ENCODE measurements at places on chromosomes 4 and X.

DNA sequence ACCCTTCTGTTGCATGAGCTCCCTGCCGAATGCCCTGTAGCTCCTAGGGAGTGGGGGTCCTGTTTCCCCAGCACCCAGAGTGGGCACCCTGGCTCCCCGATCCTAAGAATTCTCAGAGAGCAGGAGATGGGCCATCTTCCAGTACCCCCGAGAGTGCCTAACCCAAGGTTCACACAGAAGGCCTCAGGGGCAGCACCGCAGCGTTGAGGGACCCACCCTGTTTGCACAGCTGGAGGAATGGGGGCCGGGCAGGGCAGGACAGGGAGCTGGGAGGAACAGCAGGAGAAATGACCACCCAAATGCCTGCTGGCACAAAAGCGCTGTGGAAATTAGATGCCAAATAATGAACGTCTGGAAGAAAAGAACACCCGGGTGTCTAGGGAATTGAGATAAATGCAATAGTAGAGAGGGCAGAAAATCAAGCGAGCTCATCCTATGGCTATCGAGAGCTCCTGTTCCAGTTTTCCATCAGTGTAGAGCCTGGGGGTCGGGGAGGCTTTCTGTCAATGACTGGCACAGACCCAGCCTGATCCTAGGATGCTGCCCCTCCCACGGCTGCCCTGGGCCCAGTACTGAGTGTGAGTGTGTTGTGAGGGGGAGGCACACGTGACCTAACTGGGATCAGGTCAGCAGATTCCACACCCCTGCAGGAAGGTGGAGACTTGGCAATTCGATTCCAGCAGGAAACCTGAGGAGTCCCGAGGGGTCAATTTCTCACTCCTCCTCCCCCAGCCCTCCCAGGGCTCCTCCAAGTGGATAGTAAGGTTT is 25.7 kb downstream of the SEPTIN6 start:
- no peak for DNase-seq

- DNase-seq: peak; percentile 25
Observed at GRCh38 chr4:128653527-128654444, 155.7 kb upstream of the JADE1 start.

DNA sequence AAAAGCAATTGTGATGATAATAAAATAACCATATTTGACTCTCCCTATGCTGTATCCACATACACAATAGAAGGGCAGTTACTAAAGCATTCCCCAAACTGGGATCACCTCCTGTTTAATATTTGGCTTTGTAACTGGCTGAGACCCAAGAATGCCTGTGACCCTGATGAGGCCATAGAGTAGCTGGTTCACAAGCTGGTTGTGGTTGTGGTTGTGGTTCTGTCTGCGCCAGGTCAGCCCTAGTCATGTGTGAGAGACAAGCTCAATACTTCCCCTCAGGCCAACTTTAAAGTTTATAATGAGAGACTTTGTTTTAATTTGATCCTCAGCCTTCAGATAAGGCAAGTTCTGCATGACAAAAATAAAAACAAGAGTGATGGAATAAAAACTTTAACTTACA is 209.9 kb downstream of the PARM1 start:
- DNase-seq: no peak

GRCh38 chr4:62457356-62457755 is 1257.2 kb downstream of the ADGRL3 start:
- DNase-seq: no peak

GRCh38 chr4:71855944-71856343 is 72.1 kb upstream of the GC start:
- DNase-seq: no peak

- DNase-seq: peak; percentile 42
Observed at GRCh38 chrX:110450050-110450449, 91.4 kb downstream of the RTL9 start.

DNA sequence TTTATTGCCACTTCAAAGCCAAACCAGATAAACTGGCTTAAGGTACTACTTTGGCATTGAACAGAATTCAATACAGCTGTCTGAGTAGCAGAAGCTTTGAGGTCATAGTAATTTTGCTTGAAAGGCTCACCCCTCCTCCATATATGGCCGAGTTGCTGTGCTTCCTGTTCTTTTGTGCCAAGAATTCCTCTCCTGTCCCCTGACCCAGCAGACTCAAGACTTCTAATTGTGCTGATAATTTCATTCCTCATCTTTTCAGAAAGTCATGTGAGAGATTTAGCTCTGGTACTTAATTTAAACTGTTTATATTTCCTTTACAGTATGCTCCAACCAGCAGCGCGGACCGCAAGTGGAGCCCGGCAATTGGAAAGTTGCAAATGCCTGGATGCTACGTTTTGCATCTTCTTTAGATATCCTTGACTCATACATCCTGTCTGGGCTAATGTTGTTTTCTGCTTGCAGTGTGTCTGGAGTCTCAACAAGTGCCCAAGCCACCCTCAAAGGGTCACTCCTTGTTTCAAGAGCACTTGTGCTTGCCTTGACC is 373.4 kb downstream of the PDGFC start:
- DNase-seq: no peak

DNA sequence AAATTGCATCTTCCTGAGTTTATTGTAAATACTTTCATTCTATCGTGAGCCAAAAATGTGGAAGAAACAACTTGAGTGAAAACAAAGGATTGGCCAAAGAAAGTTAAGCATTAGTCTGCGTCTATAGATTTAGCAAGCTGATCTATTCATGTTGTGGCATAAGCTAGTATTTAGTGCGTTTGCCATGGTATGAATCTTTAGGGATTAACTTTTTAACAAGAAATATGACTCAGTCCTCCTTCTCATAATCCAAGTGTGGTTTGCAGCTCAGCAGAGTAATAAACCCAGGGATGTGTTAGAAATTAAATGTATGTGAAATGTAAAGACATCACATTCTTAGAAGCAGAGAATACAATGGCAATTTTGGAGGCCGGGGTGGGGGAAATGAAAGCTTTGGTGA is 1110.9 kb downstream of the NLGN4X start:
- DNase-seq: no peak

- no peak for DNase-seq
Observed at GRCh38 chr4:48665555-48666186, 114.4 kb downstream of the FRYL start.

- DNase-seq: no peak
Observed at GRCh38 chr4:184234155-184234554, 16.5 kb upstream of the ENPP6 start.

DNA sequence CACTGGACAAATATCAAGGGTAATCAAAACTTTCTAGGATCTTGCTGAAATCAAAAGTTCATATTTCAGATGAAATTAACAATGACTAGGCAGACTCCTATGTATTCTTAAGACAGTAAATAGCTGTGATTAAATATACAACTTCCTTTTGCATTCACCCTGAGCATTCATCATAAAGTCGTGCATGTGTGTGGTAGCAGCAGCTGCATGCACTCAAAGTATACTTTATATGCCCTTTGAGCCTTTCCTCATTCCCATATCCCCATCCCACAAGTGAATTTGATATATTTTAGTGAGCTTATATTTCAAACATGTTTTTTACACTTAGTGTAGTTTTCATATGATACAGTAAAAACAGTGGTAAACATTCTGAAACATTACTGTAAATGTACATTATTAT is 959.0 kb downstream of the C4orf33 start:
- DNase-seq: no peak

DNA sequence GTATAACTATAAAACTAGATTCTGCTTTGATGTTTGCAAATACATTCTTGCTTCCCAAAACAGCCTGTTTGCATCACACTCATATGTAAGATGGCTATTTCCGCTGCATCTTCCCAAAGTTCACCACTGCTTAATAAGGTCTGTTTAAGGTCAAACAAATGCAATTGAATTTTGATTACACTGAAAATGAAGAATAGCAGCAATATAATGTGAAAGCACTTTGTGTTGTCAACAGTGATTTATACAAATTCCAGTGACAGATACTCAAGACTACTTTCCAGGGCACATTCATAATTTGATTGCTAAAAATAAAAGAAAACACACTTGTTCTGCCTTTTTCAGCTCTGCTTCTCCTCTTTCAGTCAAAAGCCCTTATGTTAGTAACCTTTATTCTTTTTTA is 8.1 kb upstream of the PGAM4 start:
- no peak for DNase-seq

GRCh38 chrX:148942754-148943153 is 442.3 kb downstream of the AFF2 start:
- DNase-seq: no peak

DNA sequence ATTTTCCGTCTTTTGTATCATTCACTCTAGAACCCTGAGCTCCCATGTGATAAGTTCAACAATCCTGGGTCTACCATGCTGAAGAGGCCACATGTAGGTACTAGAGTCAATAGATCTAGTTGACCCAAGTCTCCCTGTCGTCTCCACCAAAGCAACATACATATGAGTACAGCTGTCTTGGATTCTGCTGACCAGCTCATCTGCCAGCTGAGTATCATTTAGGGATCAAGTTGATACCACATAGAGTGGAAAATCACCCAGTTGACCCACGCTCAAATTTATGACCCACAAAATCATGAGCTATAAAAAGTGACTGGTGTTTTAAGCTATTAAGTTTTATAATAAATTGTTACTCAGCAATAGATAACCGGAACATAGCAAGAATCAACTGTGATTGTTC is 61.8 kb downstream of the DMD start:
- no peak for DNase-seq

- no peak for DNase-seq
Observed at GRCh38 chrX:96563646-96564045, 121.0 kb upstream of the DIAPH2 start.

DNA sequence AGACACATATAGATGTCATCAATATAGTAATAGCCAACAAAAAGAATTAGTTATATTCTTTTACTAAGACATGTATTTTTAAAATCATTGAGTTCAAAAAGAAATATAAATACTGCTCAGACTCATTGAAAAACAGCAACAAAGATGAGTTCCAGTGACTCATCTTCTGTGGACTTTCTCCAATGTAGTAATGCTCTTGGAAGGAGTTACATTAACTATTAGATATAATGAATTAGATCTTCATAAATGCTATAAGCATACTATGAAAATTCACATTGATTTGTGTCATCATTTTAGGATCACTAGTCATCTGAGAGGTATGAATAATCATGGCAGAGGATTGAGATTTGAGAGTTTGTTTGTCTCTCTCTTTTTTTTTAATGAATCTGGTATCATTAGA is 547.8 kb upstream of the PCDH7 start:
- no peak for DNase-seq

DNA sequence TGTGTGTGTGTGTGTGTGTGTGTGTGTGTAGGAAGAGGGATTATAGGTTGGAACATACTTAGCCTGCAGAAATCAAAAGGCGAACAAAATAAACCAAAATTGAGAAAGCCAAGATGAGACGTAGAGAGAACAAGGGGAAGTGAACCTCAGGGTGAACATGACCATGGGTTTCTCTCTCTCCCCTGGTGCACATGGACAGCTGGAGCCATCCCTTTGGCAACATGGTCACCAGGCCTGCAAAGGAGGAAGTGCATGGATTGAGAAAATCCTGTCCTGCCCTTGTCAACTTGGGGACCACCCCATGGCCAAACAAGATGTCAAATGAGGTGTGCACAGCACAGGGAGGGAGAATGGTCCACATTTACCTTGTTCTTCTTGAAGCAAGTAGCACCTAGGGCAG is 23.1 kb downstream of the LGI2 start:
- DNase-seq: no peak

GRCh38 chr4:2874861-2875260 is 31.2 kb downstream of the ADD1 start:
- no peak for DNase-seq

DNA sequence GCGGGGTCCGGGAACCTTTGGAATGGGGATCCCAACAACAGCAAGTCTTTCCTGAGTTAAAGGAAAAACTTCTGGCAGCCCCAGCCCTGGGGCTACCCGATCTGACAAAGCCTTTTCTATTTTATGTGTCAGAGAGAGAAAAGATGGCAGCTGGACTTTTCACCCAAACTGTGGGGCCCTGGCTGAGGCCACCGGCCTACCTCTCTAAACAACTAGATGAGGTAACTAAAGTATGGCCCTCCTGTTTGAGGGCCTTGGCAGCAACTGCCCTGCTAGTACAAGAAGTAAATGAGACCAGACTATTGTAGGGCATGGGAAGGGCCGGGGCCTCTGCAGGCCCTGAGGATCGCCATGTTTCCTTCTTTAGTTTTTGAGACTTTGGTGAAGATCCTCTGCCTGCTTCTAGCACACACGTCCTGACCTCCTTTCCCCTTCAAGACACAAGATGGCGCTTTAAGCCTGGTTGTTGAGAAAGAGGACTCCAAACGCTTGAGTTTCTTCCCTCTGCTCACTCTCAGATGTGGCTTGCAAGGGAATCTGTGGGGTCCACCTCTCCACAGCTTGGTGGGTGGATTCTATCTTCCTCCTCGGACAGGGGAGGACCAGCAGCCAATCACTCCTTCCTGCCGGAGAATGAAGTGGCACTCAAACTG is 18.5 kb upstream of the DRD5 start:
- DNase-seq: peak; percentile 33

DNA sequence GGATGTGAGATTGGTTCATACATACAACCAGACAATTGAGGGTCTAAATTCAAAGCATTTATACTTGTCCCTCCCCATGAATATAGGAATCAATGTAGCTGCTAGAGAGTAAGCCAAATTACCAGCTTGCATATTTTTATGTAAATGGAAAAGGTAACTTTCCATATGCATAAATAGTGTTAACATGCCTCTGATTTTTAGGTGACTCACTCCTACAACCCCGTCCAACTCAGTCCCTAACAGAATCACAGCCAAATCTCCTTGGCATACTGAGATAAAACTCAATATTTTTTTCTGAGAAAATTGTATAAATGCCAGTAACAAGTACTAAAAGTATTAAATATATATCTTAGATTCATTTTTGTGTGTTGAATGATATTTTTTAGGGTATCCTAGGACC is 67.2 kb downstream of the INPP4B start:
- DNase-seq: no peak

DNA sequence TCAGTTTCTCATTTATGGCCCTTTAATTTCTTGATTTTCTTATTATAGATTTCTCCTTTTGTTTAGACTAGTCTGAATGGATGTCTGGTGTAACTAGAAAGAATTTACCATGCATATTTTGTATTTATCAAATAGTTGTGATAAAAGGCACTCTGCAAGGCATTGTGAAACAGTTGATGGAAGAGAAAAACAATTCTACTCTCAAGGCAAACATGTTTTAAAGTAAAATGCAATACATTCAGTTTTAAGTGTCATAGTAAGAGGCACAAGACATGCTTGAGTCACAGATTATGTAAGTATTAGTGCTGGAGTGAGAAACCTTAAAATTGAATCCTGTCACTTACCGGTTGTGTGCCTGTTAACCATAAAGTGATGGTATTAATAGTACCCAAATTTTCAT is 283.3 kb upstream of the DKK2 start:
- DNase-seq: no peak

GRCh38 chr4:171516694-171517093 is 296.5 kb upstream of the GALNTL6 start:
- no peak for DNase-seq

GRCh38 chr4:55554453-55555030 is 7.8 kb upstream of the CLOCK start:
- DNase-seq: no peak

GRCh38 chrX:42714981-42715700 is 62.8 kb downstream of the PPP1R2C start:
- DNase-seq: peak; percentile 0

- peak; percentile 29 for DNase-seq
Observed at GRCh38 chr4:184282251-184282713, 64.6 kb upstream of the ENPP6 start.

- no peak for DNase-seq
Observed at GRCh38 chr4:20416800-20417199, 165.1 kb downstream of the SLIT2 start.

Data from SHP77 (cell line).